MCF 10A (cell line): ENCODE measurements at places on chromosomes 5 and 9.
A peak's percentile ranks its signal among the peaks of the same experiment; 100 is the strongest.

- peak; percentile 12 for DNase-seq
These were observed 12.6 kb downstream of the DNM1 start for GRCh38 chr9:128215491-128216409.

GRCh38 chr5:67900514-67900913, 315.0 kb upstream of the PIK3R1 start:
- DNase-seq, result no peak

- no peak for DNase-seq
These were observed 568.6 kb upstream of the DAP start for GRCh38 chr5:11329679-11330078.

GRCh38 chr9:129834489-129835127, 467 bp downstream of the C9orf78 start:
- DNase-seq, result no peak

GRCh38 chr9:108478431-108479332, 377.1 kb downstream of the ACTL7B start:
- peak; percentile 97 for DNase-seq
